Inflammatory macrophage treated with lipopolysaccharide for 4 hours (primary cell): ENCODE measurements at places on chromosomes 3 and 15.

DNA sequence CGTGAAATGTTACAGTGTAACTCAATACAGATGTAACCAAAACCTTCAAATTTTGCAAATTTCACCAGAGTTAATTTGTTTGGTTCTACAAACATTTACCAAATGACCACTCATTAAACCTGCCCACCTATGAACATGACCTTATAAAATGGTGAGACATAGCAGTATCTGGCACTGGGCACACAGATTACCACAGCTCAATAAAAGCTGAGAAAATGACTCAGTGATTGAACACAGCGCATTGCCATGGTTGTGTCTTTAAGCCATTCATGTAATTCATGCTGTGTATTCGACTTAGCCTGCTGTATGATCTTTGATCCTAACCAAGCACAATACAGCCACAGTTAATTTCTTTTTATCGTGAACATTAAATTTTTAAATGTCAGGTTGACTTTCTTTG, 11.3 kb downstream of the PPARG start:
- DNase-seq, result no peak

DNA sequence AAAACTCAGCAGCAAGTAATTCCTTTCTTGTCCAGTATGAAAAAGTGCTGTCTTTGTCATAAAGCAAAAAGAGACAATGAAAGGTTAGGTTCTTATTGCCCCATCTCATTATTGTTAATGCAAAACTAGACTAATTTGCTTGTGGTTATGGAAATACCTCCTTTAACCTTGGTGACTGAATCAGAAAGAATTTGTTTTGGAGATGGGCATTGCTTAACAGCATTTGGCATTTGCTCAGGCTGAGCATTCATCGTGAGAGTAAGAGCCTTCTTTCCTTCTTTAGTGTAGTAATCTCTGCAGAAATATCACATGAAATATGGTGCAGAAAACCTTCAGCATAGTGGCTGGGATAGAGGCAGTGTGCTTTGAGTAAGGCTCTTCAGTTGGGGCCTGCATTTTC, 103.1 kb downstream of the CNTN6 start:
- DNase-seq, result no peak

DNA sequence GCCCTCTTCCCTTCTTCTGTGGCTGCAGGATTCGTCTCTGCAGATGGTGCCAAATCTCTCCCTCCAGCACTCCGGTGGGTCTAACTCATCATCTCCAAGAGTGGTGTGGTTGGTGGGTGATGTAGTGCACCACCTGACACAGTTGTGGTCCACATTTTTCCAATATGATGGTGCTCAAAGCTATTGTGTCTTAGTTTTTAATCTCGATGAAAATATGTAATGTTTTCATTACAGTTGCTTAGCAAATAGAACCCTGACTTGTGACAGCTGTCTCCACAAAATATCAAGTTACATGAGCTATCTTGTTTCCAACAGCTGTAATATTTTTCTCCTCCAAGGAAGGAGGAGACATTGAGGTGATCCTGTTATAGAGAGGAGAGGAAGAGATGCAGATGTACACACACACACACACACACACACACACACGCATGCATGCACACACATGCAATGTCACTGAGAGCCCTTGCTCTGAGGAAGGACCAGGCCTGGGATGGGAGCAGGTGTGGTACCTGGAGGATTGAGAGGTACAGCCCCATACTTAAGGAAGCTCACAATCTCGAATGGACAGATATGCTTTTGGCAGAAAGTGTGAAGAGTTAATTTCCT, 15.7 kb upstream of the ESYT3 start:
- no peak for DNase-seq

DNA sequence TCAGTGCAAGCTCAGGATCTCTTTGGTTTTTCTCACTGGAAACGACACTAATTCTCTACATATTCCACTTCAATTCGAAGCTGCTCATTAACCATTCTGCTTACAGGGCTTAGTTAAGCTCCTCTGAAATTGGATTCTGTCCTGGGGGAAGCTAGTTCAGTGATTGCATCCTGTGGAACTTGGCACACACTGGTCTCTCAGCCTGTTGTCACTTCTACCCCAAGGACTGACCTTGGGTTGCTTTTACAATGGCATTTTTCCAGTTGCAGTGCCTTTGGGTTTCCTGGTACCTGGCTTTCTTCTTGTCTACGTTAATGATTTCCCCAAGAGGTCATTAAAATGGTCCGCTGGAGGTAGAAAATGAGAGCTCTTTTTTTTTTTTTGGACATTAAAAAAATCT, 33.3 kb upstream of the GABRB3 start:
- no peak for DNase-seq

GRCh38 chr3:37241880-37242279, 67.5 kb upstream of the LRRFIP2 start:
- no peak for DNase-seq

GRCh38 chr3:111650378-111651275, 55.5 kb upstream of the ZBED2 start:
- no peak for DNase-seq

GRCh38 chr15:41866263-41866703, 27.6 kb downstream of the SPTBN5 start:
- no peak for DNase-seq

GRCh38 chr3:155231792-155232191, 61.7 kb downstream of the STRIT1 start:
- DNase-seq, result no peak

DNA sequence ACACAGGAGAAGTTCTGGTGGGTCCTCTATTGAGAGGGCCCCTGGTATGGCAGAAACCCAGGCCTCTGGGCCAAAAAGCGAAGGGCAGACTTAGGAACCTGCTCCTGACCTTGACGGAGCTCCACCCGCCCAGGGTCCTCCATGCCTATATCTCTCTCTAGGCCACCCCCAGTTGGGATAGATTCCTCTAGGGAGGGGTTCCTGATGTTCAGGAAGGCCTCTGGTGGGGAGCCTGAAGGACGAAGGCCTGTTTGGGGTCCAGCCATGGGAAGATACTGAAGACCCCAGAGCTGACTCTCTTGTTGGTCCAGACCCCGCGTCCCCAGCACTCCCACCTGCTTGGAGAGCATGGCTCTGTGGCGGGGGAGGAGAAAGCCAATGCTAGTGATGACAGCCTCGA, 104.2 kb downstream of the CORO2B start:
- no peak for DNase-seq

GRCh38 chr15:94370936-94371285, 139.6 kb downstream of the MCTP2 start:
- peak; percentile 62 for DNase-seq

- DNase-seq, result no peak
Observed at GRCh38 chr3:149586871-149587270, 71.0 kb downstream of the WWTR1 start.

DNA sequence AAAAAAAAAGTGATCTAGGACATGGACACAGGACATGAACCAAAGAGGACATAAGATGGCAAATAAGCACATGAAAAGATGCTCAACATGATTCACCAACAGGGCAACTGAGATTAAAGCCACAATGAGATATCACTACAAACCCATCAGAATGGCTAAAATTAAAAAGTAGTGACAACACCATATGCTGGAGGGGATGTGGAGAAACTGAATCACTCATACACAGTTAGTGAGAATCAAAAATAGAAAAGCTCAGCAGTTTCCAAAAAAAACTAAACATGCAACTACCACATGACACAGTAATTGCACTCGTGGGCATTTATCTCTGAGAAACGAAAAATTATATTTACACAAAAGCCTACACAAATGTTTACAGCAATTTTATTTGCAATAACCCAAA, 27.9 kb upstream of the ACKR4 start:
- no peak for DNase-seq

- DNase-seq, result no peak
Observed at GRCh38 chr15:58062175-58062574, 3.3 kb downstream of the ALDH1A2 start.

GRCh38 chr3:45409369-45409768, 21.0 kb downstream of the LARS2 start:
- no peak for DNase-seq

DNA sequence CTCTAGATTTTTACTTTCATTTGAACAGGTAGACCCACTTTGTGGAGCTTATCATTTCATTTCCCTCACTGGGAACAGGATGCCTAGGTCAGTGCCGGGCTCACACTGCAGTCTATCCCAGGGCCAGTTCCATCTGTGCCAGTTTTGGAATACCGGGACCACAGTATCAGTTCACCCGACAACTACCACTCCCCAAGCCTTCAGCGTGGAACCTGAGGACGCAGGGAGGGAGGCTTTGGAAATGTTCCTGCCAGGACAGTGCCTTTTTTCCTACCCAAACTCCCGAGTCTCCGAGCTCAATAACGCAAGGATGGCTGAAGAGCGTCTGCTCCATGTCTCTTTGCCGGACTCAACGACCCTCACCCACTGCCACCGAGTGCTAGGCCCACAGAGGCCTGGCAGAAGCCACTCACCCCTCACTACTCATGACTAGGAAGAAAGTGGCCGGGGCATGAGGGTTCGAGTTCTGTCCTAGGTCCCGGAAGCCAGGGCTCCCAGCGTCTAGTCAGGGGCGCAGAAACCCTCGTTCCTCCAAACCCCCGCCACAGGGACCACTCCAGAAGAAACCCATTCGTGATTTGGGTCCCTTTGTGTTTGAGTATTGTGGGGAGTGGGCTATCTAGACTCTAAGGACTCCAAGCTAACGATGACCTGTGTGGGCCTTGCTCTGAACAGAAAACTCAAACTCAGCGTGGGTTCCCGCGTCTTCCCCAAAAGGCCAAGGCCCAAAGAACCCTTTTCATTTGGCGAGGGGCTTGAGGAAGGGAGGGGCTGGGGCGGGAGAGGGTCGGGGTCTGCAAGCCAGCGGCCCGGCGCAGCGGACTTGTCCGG, 11.4 kb downstream of the ZIC1 start:
- DNase-seq, result no peak

DNA sequence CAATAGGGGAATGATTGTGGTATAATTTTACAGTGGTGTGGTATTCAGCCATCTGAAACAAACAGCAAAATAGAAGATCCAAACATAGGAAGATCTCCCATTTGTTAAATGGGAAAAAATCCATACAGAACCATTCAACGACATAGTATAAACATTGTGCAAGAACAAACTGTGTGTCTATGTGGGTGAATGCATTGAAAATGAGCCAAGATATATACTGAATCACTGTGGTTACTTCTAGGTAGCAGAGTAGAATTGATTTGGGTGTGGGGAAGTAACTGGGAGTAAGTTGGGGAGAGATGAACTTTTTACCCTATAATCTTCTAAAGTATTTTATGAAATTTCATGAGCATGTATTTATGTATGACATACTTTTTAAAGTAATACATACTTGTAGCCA, 123.1 kb upstream of the UMPS start:
- DNase-seq, result no peak

DNA sequence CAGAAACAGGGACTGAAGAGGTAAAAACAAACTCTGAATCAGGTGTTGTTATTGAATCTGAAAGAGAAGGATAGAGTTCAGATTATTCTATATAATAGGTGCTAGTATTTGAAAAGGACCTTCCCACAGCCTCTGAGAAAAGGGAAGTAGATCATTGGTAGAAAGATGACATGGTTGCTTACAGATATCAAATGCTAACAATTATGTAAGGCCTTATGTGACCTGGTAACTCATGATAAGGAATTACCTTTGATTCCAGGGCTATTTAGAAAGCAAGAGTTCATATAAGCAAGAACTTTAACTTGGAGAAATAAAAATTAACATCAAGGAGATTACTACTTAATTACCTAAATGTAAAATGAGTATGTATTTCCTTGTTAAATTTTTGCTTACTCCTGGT, 7.6 kb downstream of the SLC27A2 start:
- DNase-seq, result no peak

DNA sequence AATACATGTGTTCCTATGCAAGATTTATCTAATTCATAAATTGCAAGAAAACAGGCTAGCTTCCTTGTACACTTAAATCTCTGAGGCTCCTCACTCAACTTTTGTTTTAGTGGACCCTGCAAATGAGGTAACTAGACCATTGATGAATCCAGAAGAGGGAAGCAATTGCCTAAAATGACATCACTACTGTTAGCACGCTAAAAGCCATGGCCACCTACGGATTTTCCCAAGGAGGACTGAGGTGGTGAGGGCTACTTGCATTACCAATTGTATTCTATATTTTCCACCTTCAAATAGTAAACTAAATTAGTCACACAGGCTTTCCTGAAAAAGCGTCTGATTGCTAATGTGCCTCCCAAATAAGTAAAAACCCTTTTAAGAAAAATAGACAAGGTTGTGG, 140.7 kb downstream of the GADL1 start:
- peak; percentile 69 for DNase-seq

DNA sequence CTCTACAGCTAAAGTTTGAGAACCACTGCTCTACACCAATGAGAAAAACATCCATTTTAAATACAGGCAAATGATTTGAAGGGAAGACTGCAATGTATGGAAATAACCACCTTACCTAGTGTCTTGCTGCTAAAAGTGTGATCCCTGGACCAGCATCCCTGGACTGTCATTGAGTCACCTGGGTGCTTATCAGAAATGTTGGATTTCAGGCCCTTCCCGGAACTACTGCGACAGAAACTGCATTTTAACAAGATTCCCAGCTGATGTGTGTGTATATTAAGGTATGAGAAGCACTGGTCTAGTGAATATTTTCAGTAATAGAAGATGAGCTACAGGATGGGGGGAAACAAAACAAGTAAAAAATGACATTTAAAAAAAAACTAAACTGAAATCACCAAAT, 324.1 kb downstream of the MECOM start:
- DNase-seq, result no peak

DNA sequence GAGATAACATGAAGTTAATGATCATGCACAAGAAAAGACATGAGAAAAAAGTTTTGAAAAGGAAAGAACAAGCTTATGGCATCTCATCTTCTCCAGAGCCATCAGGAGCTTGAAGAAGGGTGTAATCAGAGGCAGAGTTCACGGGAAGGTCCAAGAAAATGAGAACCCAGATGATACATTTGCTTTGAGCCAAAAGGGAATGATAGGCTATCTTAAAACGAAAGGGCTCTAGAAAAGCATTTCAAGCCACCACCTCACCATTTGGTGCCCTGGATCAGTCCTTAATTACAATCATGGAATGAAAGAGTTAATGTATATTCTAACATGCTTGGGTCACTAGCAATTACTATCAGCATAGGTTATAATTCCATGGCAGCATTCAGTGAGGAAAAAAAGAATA, 781.8 kb downstream of the ROBO1 start:
- no peak for DNase-seq

DNA sequence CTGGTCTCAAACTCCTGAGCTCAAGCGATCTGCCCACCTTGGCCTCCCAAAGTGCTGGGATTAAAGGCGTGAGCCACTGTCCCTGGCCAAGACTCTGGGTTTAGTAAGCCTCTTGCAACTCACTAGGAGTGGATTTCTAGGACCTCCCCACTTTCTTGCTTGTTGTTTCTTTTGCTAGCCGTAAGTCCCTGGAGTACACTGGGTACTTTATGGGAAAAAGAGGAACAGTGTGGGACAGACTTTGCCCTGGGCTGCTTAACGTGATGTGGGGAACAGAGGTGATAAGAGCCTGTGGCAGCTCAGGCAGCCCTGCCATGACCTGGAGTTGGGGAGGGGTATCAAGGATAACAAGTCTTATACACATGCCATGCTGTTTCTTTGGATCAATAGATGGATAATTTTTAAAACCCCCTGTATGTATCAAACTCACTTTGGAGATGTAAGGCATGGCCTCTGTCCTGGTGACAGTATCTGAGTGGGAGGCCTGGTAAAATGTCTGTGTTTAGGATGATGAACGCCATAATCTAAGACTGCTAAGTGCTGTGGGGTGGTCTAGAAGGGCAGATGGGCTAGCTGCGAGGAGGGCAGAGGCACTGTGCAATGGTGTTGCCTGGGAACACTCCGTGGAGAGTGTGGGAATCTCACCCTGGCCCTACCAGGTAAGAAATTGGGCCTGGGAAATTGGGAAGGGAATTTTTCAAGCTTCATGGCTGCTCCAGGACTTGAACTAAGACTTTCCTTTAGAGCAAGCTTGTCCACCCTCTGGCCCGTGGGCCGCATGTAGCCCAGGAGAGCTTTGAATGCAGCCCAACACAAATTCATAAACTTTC, 54.8 kb downstream of the SMAD3 start:
- no peak for DNase-seq
